Activated effector memory CD4-positive, alpha-beta T cell treated with Interleukin-2 at 50 U/mL for 16 hours (primary cell): ENCODE measurements at places on chromosomes 13 and 19.

- no peak for DNase-seq
Measured at GRCh38 chr13:113224486-113224885, 15.1 kb downstream of the CUL4A start.

DNA sequence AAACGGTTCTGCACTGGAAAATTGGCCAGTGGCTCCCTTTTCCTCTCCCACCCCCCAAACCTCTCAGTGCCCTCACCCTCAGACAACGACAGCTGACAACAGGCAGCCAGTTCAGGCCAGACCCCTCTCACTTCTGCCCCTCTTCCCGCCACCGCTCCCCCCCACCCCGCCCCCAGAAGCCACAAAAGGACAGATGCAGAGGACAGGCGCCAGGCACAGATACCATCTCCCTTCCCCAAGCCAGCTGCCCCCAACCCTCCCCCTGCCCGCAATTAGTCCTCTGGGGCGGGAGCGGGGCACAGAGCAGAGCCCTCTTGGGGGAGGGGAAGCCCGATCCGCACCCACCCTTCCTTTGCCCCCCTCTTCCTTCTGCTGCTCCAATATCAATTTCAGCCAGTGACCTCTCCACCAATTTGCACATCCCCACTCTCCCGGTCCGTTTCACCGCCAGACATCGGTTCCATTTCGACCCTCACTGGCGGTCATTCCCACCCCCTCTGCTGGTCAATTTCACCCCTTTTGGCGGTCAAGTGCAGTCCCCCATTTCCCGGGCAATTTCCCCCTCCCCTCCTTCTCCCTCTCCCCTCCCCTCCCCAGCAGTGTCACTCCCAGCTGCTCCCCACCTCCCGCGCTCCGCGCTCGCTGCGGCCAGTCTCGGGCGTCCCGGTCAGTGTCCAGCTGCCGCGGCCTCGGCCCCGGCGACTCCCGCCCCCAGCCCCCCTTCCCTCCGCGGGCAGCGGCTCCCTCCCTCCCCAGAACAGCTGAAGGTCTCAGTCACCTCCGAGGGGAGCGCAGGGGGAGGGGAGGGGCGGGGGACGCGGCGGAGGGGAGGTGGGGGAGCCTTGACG lies at the start of gene SHD:
TSS of gene SHD (plus strand) at position 848 of the 848 bp plus-strand sequence. CDS start 798 bp downstream, outside the sequence.
- no peak for DNase-seq

- no peak for DNase-seq
Measured at GRCh38 chr19:16104722-16105121, 7.0 kb upstream of the RAB8A start.

DNA sequence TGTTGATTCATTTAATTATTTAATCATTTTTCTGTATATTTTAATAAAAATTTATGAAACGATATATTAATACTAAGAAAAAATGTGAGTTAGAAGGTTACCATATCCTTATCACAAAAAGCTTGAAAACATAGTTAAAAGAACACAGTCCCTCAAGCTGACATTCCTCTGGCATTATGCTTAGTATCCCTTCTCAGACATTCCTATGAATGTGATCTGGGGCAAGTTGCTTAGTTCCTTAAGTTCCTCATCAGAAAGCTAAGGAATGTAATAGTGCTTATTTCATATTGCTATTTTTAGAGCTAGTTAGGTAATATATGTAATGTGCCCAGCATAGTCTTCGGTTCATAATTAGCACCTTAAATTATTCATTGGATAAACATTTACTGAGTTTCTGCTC lies 122.8 kb downstream of the MTUS2 start:
- DNase-seq: no peak

DNA sequence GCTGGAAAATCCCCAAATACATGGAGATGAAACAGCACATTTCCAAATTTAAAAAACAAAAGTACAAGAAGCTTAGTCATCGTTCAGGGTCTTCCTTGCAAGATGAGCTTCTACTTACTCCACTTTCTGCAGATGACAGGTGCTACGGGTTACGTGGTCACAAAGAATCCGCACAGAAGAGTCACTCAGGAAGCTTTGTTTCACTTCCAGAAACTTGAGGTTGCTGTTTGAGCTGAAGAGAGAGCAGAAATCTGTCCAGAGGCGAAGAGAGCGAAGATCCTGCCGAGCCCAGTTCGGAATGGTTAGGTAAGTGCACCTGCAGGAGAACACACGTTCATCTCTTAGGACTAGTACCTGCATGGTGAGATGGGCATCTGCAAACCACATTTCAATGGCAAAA lies 9.4 kb downstream of the NLRP7 start:
- DNase-seq: no peak
